ENCODE measurements at places on chromosomes 12 and 14.
A peak's percentile ranks its signal among the peaks of the same experiment; 100 is the strongest.

- no peak for DNase-seq
Measured at GRCh38 chr12:109827566-109828550, 5.3 kb downstream of the TRPV4 start.

DNA sequence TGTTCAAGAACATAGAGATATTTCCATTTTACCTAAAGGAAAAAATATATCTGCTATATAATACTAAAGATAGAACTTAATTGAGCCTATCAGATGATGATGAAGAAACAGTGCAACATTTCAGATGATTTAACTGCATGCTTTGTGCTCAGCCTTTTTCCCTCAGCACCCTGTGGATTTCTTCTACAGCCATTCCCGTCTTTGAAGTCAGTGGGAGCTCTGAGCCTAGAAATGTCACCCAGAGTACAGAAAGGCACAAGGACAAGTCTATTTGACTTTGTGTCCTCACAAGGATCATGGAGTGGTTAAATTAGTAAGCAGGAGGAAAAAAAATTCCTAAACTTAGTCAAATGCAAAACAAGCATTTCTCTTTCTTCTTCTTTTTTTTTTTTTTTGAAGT is 994.0 kb upstream of the FLRT2 start:
- no peak for DNase-seq

DNA sequence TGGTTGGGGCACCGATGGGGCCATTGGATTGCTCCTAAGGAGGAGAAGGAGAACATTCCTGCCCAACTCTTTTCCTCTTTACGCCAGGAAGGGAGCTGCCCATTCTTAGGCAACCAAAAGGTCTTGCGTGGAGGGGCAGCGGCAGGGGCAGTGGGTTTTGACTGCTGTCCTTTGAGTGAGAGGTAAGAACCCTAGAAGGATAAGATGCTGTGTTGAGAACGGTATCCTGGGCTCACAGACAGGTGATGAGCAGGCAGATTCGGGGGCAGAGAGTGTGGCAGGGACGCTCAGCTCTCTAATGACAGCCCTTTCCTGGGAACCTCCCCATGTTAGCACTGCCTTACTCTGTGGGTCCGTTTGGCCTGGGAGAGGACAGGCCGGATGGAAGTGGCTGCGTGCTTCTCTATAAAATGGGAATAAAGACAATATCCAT is 13.2 kb downstream of the LRTM2 start:
- DNase-seq = no peak

DNA sequence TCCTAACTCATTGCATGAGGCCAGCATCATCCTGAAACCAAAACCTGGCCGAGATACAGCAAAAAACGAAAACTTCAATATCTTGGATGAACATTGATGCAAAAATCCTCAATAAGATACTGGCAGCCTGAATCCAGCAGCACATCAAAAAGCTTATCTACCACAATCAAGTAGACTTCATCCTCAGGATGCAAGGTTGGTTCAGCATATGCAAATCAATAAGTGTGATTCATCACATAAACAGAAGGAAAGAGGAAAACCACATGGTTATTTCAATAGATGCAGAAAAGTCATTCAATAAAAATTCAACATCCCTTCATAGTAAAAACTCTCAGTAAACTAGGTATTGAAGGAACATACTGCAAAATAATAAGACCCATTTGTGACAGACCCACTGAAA is 56.5 kb upstream of the PPFIA2 start:
- no peak for DNase-seq

DNA sequence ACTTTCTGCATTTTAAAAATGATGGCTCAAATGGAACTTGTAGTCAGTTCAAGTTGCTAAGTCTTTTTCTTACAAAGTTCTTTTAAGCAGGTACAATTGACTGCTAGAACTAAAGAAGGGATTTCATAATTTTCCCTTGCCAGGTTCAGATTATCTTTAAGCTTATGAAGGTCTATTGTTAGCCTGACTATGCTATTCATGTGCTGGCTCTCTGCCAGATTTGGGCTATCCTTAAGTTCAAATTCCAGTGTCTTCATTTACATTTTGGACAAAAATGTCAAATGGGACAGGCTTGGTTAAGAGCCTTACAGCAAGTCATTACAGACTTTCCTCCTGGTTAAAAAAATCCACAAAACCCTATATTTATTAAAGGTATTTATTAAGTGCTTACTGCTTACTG is 42.3 kb downstream of the INSM2 start:
- no peak for DNase-seq

DNA sequence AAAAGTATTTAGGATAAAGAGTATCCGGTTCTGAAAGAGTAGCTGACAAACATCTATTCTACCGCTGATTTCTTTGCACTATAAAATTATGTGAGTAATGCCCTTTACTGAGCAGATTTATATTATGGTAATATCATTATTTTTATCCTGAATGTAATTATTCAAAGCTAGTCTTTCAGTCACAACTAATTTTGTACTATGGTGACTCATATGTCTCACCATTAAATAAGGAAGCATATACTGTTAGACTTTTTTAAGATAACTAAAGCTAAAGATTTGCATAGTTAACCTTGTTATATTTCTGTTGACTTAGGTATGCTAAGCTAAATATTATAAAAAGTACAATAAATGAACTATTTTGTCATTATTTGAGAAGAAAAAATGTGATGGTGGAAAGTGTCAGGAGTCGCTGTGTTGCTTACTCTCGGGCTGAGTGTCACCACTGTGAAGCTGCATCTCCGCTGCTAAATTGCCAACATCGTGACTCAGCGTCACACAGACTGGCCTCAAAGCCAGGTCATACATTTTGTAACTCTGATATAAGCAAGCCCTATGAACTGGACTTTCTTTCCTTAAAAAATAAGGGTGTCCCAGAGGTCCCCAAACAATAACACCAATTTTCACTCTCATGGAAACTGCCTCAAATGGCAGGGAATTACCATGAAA is 69.1 kb upstream of the SSTR1 start:
- no peak for DNase-seq

GRCh38 chr12:77980782-77981181 is 150.1 kb downstream of the NAV3 start:
- DNase-seq = no peak

DNA sequence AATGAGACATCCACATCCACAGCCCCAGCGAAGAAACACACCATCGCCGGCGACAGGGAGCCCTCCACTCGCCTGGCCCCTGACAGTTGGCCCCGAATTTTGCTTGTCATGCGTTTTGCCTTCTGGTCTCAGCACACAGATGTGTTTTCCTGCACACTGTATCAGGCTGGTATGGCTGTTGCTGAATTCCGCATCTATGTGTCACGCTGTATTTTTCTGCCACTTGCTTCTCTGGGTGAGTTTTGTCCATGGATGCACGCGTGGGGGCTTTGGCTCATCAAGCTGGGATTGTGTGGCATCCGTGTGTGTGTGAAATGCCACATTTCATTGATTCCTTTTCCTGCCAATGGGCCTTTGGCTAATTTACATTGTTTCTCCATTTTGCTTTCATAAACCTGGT is 26.5 kb downstream of the ARL6IP4 start:
- DNase-seq = no peak

DNA sequence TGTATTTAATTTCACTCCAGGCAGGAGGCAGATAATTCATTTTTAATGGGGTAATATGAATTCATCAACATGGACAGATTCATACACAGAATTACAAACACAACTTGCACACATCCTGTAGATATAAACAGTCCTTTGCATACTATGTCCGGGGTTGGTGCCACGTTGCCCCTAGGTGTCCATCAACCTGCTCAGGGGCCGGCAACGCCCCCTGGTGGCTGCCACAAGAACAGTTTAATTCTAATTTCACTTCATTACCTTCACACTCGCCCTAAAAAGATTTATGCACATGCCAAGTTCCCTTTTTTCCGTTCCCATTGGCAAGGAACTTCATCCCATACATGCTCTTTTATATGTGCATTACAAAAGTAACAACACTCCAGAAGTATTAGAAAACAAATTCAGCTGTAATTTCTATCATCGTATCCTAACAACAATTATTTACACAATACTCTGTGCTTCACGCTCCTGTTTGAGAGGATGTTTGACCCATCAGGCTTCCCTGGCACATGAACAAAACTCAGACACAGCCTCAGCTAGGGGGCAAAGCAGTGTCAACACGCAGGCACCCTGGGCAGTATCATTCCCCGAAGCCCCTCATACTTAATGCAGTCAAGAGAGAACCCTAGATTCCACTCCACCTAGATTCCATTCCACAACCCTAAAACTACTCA is 15.5 kb downstream of the MANSC1 start:
- no peak for DNase-seq

DNA sequence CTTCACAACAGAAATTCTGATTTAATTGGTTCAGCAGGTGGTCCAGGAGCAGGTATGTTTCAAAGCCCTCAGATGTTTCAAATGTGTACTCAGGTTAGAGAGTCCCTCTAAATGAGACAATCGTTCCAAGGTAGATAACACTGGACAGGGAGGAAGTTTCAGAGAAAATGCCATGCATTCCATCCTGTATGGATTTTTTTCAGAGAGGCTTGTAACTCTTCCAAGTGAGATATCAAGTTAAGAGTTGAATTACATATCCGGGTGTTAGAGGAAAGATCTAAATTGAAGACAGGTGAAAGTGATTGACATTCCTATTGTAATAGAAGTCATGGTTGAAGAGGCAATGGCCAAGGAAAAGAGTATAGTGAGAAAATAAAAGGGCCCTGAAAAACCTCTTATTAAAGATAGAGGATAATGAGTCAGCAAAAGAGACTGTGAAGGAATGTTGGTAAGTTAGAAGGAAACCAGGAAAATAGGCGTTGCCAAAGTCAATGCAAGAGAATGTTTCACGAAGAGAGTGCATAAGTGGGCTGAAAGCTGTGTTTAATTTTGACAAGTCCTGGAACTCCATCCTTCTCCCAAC is 105.8 kb downstream of the BMP4 start:
- DNase-seq = no peak

- peak; percentile 29 for DNase-seq
Measured at GRCh38 chr12:138898-139534, 72.4 kb downstream of the IQSEC3 start.

- no peak for DNase-seq
Measured at GRCh38 chr14:65550779-65551643, 138.5 kb downstream of the FUT8 start.

DNA sequence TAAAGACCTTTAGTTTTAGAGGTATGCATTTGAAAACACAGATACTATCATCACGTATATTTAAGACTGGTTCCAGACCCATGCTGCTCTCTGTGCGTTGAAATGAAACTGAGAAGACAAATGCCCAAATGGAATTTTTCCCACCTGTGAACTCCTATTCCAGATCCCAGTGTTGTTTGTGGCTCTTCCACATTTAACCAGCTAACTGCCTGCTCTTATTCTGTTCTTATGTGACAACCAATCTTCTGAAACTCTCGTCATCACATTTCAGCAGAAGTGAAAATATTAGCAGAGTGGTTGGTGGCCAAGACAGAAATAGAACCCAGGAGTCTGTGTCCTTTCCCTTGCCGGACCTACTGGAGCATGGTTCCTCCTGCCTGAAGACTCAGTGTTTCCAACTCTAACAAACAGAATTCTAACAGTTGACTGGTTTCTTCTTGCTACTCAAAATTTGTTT is 460.2 kb downstream of the RAD51B start:
- DNase-seq = no peak

Measured in occipital lobe (tissue), 3 donors.